ENCODE measurements at places on chromosomes 3 and 15.
A peak's percentile ranks its signal among the peaks of the same experiment; 100 is the strongest.

- DNase-seq = peak; percentile 66
These were observed 30.3 kb downstream of the CDC25A start for GRCh38 chr3:48157950-48158376.

- DNase-seq = no peak
These were observed 253.1 kb downstream of the NFKBIZ start for GRCh38 chr3:102102394-102102793.

DNA sequence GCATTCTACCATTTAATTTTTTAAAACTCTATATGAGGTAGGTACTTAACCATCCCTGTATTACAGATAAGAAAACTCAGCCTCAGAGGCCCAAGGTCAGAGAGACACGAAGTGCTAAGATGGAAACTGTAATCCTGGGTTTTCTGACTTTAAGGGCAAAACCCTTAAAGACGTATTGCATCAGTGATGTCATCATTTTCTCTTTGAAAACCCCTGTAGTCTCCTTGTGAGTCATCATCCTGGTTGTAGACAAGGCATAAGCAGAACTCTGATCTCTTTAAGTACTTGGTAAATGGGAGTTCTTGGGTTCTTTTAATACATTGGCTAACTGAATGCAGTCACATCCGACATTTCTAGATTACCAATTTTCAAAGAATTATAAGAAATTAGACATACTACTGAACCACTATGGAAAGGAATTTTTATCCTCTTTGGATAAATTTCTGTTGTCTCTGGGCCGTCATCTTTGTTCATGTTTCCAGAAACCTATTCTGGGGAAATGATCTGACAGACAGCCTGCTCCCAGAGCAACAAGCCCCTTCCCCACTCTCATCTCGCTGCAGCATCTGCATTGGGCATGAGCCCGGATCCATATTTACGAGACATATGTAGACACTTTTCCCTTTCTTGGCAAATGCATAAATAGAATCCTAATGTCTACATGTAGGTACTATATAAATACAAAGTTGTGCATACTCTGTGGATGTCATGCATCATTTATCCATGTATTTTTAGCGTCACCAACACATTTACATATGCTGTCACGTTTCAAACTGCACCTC, 48.7 kb upstream of the MDFIC2 start:
- no peak for DNase-seq

- peak; percentile 58 for DNase-seq
These were observed 34.8 kb downstream of the COMMD2 start for GRCh38 chr3:149717391-149718056.

DNA sequence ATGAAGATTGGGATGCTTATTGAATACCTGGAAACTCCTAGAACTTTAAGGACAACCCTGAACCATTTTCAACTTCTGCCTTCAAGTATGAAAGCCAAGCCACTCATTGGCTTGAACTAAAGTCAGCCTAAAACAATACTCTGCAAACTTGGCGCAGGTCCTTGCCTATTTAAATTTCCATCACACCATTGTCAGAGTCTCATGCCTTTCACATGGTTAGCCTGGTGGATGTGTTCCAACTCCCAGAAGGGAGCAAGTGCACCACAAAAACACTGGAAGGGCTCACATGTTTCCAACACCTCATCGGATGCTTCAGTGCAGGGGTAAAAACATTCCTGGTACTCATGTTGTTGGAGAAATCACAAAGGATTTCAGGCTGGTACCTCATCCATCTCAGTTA, 511.6 kb upstream of the MDFIC2 start:
- DNase-seq = no peak

- DNase-seq = no peak
These were observed 34.4 kb downstream of the CYP11A1 start for GRCh38 chr15:74333093-74333492.

- DNase-seq = no peak
These were observed 27.3 kb upstream of the FILIP1L start for GRCh38 chr3:100141586-100141985.

DNA sequence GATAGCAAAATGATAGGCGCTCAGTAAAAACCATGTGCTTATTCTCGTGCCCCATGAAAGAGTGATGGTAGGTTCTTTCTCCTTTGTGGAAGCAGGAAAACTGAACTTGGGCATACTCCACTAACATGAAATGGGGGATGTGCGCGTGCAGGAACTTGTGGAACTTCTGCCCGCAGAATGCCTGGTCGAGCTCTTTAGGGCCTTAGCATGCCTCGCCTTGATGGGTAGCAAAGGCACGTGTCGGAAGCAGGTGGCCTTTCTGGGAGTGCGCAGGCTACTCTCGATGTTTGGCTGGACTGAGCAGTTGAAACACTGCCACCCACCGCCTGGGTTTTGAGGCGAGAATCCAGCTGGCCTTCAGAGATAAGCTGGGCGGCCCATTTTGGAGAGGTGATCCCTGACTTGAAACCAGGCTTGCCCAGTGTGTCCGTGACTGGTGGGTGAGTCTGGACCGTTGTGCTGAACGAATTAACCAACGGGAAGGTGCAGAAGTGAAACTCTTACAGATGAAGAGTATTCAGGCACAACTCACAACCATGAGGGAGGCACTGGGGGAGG, 842 bp downstream of the PCCB start:
- peak; percentile 31 for DNase-seq

GRCh38 chr3:55069950-55070349, 142.1 kb upstream of the LRTM1 start:
- DNase-seq = no peak
